ENCODE measurements at places on chromosomes 16 and 17.

GRCh38 chr17:73261952-73262675 lies 434 bp upstream of the CPSF4L start:
- no peak for DNase-seq

GRCh38 chr16:55443434-55444346 lies 35.3 kb upstream of the MMP2 start:
- no peak for DNase-seq

DNA sequence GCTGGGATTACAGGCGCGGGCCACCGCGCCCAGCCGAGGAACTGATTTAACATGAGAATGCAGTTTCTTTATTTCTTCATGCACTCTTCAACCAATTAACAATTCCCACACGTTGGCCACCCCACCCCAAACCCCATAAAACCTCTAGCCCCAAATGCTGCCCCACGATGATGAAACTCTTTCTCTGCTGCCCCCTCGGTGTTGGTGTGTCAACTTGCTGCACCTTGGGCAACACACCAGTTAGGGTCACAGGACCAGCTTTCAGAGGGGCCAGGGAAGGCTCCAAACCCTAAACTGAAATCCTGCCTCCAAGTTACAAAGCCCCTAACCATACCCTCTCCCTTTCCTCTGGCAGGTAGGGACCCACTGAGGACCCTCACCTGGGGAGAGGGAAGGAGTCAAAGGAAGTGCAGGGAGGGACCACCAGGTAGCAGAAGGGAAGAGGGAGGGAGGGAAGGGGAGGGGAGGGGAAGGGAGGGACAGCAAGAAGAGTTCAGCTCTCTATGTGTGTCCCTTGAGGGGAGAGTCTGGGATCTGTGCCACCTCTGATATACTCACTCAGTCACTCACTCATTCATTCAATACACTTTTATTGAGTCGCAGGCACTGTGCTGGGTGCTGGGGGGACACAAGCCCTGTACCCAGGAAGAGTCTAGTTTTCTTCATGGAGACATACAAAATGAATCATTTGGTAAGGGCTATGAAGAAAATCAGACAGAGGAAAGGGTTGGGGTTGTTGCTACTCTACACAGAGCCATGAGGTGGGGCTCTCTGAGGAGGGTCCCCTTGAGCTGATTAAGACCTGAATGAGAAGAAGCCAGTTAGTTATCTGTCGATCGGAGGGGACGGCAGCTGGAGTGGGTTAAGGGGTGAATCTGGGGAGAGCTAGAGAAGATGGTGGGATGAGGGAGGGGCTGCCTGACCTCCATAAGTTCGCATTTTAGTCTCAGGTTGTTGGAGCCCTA lies 3.9 kb downstream of the PLXDC1 start:
- no peak for DNase-seq

DNA sequence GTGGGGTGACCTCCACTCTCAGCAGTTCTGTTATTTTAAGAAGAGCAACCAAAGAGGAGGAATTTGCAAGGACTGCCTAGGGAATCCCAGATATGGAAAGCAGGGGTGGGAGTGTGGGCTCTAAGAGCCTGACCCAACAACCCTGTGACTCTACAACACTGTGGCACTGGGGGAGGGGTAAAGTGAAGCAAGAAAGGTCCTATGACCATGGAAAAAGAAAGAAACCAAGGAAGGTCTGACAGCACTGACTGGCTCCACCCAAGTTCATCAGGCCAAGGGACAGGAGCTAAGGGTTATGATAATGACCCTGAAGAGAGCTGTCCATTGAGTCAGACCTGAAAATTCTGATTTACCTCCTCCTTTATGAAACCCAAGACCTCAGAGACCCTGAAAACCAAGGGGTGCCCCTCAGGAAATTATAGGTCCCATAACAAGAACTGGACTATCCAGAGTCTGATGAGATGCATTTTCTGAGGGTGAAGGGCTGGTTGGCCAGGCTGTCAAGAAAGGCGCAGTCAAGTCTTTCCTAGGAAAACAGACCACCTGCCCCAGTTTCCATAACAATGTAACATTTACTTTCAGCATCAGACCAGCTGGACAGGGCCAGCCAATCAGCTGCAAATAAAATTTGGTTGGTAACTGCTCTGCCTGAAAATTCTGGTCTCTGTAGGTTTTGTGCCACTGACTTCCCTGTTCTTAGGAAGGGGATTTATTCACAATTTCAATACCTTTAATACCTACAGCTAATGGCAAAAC lies 53.8 kb upstream of the MTMR4 start:
- no peak for DNase-seq

DNA sequence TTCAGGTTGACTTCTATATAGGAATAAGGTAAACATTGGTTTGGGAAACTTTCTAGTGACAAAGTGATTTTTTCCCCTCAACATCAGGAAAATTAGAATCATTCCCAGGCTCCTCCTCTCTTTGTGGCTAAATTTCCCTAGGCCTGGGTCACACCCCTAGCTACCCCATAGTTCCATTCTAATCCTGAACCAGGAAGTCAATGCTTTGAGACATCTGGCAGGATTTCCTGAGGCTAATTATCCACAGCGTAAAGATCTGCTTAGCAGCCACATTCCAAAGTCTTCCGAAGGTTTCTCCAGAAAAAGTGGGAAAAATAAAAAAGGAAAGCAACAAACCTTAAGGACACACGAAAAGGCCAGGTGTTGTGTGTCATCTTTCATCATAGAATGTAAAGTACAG lies 60.3 kb upstream of the CORO6 start:
- DNase-seq: no peak

DNA sequence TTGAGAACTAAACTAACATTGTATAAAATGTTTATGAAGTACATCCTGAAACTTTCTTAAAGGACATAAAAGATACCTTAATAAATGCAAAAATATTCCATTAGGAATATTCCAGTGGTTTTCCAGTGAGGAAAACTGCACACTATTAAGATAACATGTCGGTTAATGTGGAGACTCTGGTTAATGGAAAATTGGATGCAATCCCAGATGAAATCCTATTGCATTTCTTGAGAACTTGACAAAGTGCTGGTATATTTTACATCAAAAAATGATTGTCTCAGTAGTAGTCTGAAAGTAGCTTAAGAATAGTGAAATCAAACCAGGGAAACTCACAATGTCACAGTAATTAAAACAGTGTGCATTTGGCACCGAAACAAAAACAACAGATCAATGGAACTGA lies 202.5 kb upstream of the MON1B start:
- no peak for DNase-seq

DNA sequence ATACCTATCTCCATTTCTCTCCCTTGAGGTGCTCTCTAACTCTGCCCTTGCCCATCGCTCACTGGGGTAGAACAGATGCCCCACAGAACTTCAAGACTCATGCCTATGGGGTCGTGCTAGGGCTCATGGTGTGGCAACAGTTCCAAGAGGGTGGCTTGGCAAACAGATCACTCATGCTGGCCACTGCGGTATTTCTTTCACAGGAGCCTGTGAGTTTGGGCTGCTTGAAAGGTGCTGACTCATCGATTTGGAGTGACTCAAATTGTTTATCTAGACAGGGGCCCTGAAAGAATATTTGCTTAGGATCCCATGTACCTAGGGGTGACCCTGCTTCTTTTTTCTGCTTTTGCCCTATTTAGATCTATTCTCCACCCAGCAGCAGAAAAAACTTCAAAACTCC lies 69.9 kb downstream of the IRX5 start:
- no peak for DNase-seq

- DNase-seq: no peak
These were observed 13.0 kb downstream of the MT1X start for GRCh38 chr16:56695246-56695645.

- no peak for DNase-seq
These were observed 6.5 kb upstream of the KRTAP3-1 start for GRCh38 chr17:41015454-41015853.

DNA sequence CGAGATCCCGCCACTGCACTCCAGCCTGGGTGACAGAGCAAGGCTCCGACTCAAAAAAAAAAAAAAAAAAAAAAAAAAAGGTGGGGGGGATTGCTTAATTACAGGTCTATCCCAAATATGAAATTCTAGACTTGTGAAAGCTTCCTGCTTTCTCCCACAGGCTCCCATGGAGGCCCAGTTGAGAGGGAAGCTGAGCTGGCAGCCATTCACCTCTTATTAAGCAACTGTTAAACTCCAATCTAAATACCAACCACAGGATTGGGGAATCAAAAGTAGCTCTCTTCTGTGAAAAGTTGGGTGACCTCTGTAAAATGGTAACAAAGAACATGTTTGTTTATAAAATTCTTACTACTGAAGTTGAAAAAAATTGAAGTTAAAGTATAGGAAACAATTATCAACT lies 45.8 kb upstream of the STAC2 start:
- no peak for DNase-seq

DNA sequence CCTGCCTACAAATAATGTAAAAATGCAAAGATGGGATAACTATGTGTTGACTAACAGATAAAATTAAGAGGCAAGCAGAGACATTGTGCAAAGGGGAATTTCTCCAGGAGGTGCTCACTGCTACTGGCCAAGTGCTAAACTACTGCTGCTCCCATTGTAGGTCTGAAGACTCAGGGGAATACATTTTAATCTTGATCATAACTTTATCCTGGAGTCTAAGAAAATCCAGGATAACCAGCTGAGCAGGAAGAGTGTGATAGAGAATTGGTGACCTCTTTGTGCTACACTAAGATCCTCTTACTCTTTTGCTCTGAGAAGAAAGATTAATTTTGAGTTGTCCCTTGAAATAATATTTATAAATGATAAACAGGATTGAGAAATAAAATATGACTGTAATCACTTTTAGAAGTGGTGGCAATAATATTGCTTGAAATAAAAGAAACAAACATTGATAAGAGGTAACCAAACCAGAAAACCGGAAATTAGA lies 5.9 kb downstream of the RNF43 start:
- DNase-seq: no peak

- no peak for DNase-seq
These were observed 1082.8 kb upstream of the RBFOX1 start for GRCh38 chr16:6249863-6250262.

GRCh38 chr17:80667462-80668277 lies 123.0 kb downstream of the RPTOR start:
- DNase-seq: no peak

DNA sequence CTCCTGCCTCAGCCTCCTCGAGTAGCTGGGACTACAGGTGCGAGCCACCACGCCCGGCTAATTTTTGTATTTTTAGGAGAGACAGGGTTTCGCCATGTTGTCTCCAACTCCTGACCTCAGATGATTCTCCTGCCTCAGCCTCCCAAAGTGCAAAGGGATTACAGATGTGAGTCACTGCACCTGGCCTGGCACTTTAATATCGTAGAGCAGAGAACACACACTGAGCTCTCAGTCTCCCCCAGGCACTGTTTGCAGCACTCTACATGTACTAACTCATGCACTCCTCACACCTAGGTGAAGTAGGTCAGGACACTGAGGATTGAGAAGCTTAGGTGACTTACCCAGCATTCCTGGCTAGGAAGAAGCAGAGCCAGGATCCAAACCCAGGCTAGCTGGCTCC lies 15.0 kb downstream of the C17orf100 start:
- DNase-seq: no peak
